ENCODE measurements at places on chromosomes 16 and 17. TPM values are rescaled to one million over a fixed set of nuclear protein-coding genes. Genes with fewer than 3 reads are reported as not detected.

GRCh38 chr16:68069511-68070248, 15.5 kb upstream of the NFATC3 start:
- no peaks in the 10 kb centered on the region for H3K27me3 ChIP-seq
- peaks cover 27% of the 10 kb centered on the region for H3K36me3 ChIP-seq
- peaks cover 20% of the 10 kb centered on the region for H3K4me1 ChIP-seq
- peak overlapping the region; percentile 43 for H3K27ac ChIP-seq
- DNase-seq: no peak
- no peak overlapping the region for H3K4me3 ChIP-seq

GRCh38 chr16:67504031-67505021, 21.0 kb upstream of the AGRP start:
- no peak for DNase-seq
- no peaks in the 10 kb centered on the region for H3K27me3 ChIP-seq
- H3K36me3 ChIP-seq: no peaks in the 10 kb centered on the region

DNA sequence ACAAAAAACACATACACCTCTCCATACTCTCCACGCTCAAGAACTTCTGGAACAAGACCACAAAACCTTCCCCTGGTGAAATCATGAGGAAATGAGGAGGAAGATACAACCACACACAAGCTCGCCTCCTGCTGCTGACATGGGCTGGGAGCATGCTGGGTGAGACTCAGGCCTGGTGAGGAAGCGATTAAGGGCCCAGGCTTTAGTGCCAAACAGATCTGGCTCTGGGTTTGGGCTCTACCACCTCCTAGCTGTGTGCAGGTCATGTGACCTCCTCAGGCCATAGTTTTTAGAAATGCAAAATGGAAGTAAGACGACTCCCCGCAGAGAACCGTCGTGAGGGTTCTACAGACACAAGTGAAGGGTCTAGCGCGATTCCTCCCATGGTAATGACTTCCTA, 41.3 kb downstream of the VAC14 start:
- no peaks in the 10 kb centered on the region for H3K4me1 ChIP-seq
- no peaks in the 10 kb centered on the region for H3K27me3 ChIP-seq
- peaks cover 44% of the 10 kb centered on the region for H3K36me3 ChIP-seq
- H3K27ac ChIP-seq: no peak overlapping the region

Gene MYO15B
- 197 TPM for total RNA-seq

Gene VWA3A
- 15.1 TPM for total RNA-seq

DNA sequence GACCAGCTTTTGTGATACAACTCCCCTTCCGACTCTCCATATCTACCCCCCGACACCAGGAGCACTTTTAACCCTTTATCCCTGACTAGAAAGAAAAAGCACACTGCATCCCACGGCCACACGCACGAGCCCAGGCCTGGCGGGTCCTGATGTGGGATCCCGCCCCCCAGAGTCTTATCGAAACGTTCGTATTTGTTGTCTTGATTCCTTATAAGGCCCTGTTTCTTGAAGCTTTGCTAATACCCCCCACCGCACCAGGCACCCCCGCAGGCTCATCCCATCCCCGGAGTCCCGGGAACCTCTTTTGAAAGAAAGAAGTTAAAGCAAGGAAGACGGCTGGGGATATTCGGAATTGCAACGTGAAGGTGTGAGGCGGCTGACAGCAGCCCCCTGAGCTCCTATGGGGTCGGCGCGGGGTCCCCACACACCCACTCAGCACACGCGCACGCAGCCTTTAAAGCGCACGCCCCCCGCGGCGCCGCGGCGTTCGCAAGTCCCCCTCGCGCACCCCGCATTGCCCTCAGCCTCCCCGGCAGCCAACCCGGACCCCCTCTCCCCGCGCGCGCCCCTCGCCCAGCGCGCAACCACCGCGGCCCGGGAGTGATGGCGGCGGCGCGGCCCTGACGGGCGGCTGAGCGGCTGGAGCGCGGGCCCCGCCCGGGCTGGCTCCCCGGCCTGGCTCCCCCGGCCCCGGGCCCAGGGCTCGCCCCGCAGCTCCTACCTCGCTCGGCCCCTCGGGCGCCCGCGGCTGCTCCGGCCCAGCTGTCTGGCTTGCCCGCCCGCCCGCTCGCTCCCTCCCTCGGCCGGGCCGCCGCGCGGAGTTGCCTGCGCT, 448 bp downstream of the STAT5B start:
- DNase-seq: peak; percentile 68
- no peaks in the 10 kb centered on the region for H3K27me3 ChIP-seq
- H3K27ac ChIP-seq: peak overlapping the region; percentile 82
- H3K36me3 ChIP-seq: no peaks in the 10 kb centered on the region

Gene KCTD5
- total RNA-seq: 18.0 TPM

DNA sequence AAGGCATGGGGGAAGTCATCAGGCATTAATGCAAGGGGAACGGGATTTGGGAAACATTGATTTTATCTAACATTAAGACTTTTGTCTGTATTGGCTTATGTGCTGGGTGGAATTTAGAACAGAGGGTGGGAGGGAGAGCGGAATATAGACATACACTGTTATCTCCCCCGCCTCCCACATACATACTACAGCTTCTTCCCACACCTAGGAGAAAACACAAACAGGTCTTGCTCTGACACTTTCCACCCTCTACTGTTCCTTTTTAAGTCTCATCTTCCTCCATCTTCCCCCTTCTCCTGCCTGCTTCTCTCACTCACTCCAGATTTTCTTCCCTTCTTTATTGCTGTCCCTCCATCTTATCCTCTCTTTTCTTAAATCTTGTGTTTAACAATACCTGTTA, 425 bp downstream of the OR4D1 start:
- H3K27me3 ChIP-seq: no peaks in the 10 kb centered on the region
- no peaks in the 10 kb centered on the region for H3K36me3 ChIP-seq
- H3K4me3 ChIP-seq: no peak overlapping the region
- no peak overlapping the region for H3K27ac ChIP-seq

DNA sequence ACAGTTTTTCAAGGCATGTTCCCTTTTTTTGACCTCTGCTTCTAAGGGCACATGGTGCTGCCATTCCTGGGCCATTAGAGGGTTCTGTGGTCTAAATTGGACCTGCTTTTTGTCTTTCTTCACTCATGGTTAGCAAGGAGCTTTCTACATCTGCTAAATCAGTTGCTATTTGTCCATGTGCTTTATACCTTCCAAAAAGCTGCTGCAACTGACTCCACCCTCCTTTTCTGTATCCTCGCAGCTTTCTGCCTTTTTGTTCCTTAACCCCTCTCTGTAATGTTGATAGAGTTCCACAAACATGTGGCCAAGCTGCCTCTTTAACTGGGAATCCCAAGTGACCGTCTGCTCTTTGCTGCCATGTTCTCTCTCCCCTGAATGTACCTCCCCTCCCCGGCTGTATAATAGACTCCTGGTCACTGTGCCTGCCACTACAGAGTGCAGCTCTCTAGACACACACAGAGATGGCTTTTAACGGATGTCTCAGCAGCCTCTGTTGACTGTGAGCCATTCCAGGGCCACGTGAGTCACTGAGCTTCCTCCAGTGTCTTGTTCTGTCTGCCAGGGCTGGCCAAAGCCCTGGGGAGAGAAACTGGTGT, 57.4 kb upstream of the TEKT3 start:
- DNase-seq: no peak
- H3K4me3 ChIP-seq: no peak overlapping the region
- peak overlapping the region; percentile 54 for H3K27ac ChIP-seq
- no peaks in the 10 kb centered on the region for H3K27me3 ChIP-seq

DNA sequence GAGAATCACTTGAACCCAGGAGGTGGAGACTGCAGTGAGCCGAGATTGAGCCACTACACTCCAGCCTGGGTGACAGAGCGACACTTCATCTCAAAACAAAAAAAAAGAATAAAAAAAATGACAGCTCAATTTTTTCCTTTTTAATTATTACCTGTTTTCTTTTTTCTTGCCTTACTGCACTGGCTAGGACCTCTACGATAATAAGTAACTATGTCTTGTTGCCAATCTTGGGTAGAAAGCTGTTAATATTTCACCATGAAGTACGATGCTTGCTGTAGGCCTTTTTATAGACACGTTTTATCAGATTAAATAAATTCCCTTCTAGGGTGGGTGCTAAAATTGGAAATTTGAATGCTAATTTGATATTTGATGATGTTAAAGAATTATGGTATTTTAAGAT, 82.8 kb downstream of the GLG1 start:
- H3K36me3 ChIP-seq: peaks cover 7% of the 10 kb centered on the region
- no peak overlapping the region for H3K27ac ChIP-seq
- no peak for DNase-seq
- peaks cover 6% of the 10 kb centered on the region for H3K4me1 ChIP-seq

Gene LRRC3C
- total RNA-seq: not detected

GRCh38 chr16:19997264-19997663, 76.4 kb downstream of the GPR139 start:
- no peaks in the 10 kb centered on the region for H3K27me3 ChIP-seq
- DNase-seq: peak; percentile 73
- no peak overlapping the region for H3K27ac ChIP-seq
- no peaks in the 10 kb centered on the region for H3K36me3 ChIP-seq
- peaks cover 20% of the 10 kb centered on the region for H3K4me1 ChIP-seq

DNA sequence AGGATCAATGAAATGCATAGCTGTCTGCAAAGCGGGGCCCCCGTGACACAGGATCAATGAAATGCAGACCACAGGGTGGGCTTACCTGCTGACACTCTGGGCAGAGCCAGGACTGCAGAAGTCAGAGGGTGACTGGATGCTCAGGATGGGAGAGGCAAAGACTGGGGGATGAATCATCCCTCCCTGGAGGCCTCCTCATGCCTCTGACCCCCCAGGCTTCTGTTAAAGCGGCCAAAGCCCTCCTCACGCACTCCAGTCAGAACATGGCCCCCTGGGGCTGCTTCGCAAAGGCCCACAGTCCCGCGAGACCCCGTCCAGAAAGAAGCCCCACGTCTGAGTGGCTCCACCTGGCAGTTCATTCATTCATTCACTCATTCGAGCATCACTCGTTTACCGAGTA, 38.4 kb upstream of the FOXF1 start:
- no peaks in the 10 kb centered on the region for H3K4me1 ChIP-seq
- no peak for DNase-seq
- peaks cover 11% of the 10 kb centered on the region for H3K27me3 ChIP-seq
- H3K4me3 ChIP-seq: no peak overlapping the region
- no peaks in the 10 kb centered on the region for H3K36me3 ChIP-seq
- no peak overlapping the region for H3K27ac ChIP-seq

- no peak for DNase-seq
- H3K4me1 ChIP-seq: peaks cover 5% of the 10 kb centered on the region
- H3K27me3 ChIP-seq: no peaks in the 10 kb centered on the region
- no peaks in the 10 kb centered on the region for H3K36me3 ChIP-seq
- H3K4me3 ChIP-seq: no peak overlapping the region
Observed at GRCh38 chr17:79116575-79117368, 42.1 kb downstream of the ENGASE start.

DNA sequence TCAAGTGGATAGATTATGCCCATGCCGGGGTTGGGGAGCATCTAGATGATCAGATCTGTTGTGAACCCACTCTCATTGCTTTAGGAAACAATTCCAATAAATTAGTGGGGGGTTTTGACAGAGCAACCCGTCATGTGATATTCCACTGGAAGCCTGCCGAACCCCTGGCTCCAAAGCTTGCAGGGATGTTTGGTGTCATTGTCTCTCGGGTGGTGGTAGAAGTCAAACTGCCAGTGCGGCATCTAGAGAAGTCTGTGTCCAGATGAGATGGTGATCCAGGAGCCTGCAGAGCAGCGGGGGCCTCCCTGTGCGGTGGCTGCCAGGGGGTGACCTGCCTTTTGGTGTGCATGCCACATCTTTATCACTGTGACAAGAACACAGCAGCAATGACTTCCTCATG, 91.7 kb downstream of the SHISA6 start:
- H3K4me3 ChIP-seq: no peak overlapping the region
- H3K36me3 ChIP-seq: no peaks in the 10 kb centered on the region
- no peaks in the 10 kb centered on the region for H3K27me3 ChIP-seq
- H3K4me1 ChIP-seq: no peaks in the 10 kb centered on the region
- H3K27ac ChIP-seq: no peak overlapping the region

DNA sequence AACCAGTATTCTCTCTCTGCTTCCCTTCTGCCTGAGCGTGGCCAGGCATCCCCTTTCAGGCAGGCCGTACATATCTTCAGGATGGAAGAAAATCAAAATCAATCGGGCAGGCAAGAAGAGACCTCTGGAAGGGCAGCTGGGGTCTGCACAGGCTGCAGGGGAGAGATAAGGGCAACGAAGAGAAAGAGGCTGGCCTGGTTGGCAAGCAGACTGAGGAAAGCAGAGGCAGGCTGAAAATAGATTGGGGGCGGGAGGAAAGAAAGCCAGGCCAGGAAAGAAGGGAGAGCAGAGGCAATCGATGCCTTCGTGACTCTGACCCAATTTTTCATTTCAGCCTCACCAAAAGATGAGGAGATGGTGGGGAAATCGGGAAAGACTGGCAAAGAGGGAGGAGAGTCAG, 18.1 kb downstream of the PIPOX start:
- no peaks in the 10 kb centered on the region for H3K36me3 ChIP-seq
- no peaks in the 10 kb centered on the region for H3K27me3 ChIP-seq
- no peak overlapping the region for H3K4me3 ChIP-seq
- no peaks in the 10 kb centered on the region for H3K4me1 ChIP-seq

DNA sequence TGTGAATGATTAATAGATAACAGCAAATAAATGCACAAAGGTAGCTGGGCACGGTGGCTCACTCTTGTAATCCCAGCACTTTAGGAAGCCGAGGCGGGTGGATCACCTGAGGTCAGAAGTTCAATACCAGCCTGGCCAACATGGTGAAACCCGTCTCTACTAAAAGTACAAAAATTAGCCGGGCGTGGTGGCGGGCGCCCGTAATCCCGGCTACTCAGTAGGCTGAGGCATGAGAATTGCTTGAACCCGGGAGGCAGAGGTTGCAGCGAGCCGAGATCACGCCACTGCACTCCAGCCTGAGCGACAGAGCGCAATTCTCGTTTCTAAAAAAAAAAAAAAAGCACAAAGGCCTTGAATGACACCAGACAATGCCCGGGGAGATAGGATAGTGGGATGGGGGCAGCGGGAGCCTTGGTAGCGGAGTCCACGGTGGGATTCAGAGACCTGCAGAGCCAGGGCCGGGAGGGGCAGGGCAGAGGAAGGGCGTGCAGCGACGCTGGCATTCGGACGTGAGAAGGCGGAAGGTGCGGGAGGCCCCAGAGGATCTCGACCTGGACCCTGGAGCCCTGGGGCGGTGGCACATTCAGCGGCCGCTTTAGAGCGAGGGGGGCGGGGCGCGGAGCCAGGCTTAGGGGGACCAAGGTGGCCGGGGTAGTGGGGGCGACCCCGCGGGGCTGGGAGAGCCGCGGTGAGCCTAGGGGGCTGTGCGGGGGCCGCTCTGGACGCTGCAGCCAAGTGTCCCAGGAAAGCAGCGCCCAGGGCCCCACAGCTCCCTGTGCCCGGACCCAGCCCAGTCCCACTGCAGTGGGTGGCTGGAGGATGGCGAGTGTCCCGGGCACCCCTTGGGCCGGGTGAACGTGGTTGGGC, 999 bp upstream of the FLYWCH2 start:
- H3K36me3 ChIP-seq: no peaks in the 10 kb centered on the region
- H3K4me1 ChIP-seq: peaks cover 6% of the 10 kb centered on the region
- DNase-seq: peak; percentile 35

Data from lung (tissue), 17 donors.